ENCODE measurements at places on chromosomes 4 and X. TPM values are rescaled to one million over a fixed set of nuclear protein-coding genes. Genes with fewer than 3 reads are reported as not detected.

DNA sequence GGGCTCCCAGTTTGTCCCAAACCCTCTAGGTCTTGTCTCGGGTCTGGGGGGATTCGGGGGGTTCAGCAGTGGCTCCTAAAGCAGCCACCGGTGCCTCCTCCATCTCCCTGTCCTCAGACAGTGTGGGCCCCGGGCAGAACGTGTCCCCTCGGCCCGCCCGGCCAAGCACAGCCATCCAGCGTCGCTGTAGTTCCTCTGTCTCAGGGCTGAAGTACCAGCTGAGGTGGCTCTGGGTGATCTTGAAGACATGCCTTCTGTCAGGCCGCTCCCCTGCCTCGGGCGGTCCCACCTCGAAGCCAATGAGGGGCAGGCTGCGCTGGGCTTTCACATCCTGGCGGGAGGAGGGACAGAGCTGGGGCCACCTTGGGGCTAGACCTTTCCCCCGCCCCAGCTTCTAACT, 5.9 kb downstream of the TSR2 start:
- DNase-seq = no peak

DNA sequence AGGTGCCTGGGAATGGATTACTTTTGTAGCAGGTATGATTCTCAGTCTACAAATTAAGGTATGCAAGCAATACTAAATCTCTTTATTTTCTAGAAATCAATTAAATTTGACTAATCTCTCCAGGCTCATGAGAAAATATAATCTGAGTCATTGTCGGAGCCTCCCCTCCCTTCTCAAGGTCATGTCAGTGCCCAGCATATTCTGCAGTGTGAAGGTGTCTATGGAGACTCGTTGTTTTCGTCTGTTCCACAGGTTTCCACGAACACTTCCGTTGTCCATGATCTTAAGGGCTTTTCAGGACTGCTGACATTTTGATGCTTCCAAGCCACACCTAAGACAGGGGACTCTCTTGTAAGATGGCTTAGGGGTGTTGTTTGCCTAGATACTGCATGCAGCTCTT, 56.6 kb upstream of the SCOC start:
- DNase-seq = no peak

GRCh38 chr4:119861731-119862130, 204.9 kb downstream of the MAD2L1 start:
- DNase-seq = no peak

DNA sequence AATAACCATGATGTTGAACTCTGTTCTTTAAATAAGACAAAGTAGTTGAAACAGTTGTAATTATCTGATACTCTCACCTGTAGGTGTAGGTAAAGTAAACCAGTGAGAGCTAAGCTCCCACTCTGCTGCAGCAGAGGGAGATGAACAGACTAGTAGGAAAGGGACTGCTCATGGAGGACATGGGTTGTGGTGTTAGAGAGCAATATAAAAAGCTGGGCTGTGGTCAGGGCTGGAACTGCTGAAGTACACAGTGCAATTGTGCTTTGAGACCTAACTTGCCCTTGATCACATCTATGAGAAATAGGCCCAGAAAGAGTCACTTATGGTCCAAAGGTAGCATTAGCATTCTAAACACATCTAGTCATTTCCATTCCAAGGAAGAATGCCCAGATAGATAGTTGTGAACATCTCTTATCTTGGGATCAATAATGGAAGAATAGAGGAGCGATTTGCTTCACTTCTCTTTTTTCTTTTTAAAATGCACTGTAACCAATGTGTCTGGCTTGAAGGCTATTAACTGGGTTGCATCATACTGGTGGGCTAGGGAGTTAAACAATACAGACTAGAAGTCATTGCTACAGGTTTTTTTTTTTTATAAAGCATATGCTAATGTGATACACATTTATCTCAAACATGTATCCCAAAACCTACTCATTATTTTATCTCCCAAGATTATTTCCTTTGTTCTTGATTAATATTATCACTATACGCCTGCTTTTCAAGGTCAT, 251.3 kb upstream of the CENPE start:
- no peak for DNase-seq

DNA sequence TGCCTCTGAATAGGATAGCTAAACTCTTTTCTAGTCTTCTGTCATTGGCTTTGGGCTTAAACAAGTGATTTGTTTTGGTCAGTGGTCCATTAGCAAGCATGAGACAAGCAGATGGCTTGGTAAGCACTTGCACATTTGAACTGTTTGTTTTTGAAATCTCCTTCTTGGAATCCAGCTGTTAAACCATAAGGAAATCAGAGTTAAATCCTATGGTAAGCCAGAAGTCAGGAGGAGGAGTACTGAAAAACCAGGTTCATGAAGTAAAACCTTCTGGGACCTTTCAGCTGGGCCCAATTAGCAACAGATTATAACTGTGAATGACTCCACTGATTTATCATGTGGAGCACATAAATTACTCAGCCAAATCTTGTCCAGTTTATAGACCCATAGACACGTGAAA, 1042.5 kb upstream of the PABPC4L start:
- DNase-seq = no peak

- DNase-seq = peak; percentile 21
Measured at GRCh38 chr4:182729516-182729915, 187.7 kb downstream of the DCTD start.

The DCAF12L2 gene
- polyA plus RNA-seq = 2.1 TPM

The DMRTC1 gene
- 0.33 TPM for polyA plus RNA-seq

The SCML2 gene
- 8.7 TPM for polyA plus RNA-seq

The NR0B1 gene
- 0.06 TPM for polyA plus RNA-seq

The PHKA1 gene
- 5.0 TPM for polyA plus RNA-seq

The MAOA gene
- 29.4 TPM for polyA plus RNA-seq
